ENCODE measurements at places on chromosomes 2 and 18.
A peak's percentile ranks its signal among the peaks of the same experiment; 100 is the strongest.

DNA sequence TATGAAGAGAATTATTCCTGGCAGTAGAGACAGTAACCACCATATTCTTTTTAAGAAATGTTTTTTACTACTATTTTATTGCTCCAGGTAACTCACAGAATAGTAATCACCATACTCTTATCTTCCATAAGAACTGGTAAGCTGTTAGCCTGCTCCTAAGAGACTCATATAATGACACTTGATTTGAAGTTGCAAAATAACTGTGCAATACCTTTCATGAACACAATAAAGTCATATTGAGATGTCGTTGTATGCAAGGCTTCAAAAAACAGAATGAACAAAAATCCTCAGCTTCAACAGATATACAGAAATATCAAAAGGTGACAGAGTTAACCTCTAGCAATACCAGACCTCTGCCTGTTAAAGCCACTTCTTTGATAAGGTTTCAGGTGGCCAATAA, 360.1 kb downstream of the NBAS start:
- DNase-seq, result peak; percentile 38

- DNase-seq, result no peak
These were observed 62.6 kb downstream of the ODC1 start for GRCh38 chr2:10385501-10385900.

DNA sequence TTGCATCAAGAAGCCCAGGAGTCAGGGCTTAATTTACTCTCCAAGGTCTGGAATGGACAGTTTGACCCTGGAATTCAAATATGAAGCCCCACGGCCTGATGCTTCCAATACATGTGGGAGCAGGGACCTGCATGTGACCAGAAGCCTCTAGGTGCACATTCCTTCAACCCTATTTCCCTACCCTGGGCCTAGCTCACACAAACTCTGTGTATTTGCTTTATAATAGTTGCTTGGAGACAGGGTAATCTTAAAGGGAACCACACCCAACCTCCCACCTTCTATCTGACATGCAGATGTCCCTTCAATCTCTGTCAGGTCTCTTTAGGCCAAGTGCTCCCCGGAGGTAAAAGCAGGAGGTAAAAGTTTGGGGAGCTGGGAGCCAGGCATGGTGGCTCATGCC, 55.4 kb upstream of the PPP1CB start:
- DNase-seq, result no peak

DNA sequence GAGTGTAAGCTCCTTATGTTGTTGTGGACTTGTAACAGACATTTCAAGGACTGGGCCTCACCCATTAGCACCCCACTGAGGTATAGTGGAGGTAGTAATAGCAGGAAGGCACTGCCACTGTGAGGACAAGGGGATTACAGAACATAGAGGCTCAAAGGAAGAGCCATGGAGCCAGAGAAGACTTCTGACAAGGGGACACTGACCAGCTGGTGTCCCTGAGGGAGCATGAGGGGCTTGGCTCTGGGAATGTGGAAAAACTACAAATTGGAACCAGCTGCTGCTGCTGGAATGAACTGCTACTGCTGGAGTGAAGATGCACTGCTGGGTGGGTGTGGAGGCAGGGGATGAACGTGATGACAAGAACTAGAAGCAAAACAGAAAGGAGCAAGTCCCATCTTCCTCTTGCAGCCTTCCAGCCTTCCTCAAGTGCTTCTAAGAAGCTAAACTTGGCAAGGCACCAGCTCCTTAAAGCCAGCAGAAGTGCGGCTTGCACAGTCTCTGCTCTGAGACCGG, 167.3 kb upstream of the NOSTRIN start:
- no peak for DNase-seq

- no peak for DNase-seq
These were observed 51.4 kb downstream of the CCDC141 start for GRCh38 chr2:178998539-178998938.

DNA sequence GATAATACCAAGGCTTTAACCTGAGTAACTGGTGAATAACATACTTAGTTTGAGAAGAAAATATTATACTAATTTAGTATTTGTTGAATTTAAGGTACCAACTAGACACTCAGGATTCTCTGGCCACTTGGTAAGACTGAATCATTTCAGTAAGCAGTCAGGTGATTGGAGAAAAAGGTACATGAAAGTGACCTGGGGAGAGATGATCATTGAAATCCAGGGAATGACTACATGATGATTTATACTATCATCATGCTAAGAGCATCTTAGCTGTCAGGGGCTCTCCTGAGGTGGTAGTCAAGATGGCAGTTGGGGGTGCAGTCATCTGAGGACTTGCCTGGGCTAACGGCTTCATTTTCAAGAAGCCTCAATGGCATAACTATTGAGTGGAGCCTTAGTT, 571.2 kb upstream of the ACVR2A start:
- DNase-seq, result no peak

- DNase-seq, result peak; percentile 32
These were observed 266.8 kb upstream of the CXCR4 start for GRCh38 chr2:136384531-136385303.

DNA sequence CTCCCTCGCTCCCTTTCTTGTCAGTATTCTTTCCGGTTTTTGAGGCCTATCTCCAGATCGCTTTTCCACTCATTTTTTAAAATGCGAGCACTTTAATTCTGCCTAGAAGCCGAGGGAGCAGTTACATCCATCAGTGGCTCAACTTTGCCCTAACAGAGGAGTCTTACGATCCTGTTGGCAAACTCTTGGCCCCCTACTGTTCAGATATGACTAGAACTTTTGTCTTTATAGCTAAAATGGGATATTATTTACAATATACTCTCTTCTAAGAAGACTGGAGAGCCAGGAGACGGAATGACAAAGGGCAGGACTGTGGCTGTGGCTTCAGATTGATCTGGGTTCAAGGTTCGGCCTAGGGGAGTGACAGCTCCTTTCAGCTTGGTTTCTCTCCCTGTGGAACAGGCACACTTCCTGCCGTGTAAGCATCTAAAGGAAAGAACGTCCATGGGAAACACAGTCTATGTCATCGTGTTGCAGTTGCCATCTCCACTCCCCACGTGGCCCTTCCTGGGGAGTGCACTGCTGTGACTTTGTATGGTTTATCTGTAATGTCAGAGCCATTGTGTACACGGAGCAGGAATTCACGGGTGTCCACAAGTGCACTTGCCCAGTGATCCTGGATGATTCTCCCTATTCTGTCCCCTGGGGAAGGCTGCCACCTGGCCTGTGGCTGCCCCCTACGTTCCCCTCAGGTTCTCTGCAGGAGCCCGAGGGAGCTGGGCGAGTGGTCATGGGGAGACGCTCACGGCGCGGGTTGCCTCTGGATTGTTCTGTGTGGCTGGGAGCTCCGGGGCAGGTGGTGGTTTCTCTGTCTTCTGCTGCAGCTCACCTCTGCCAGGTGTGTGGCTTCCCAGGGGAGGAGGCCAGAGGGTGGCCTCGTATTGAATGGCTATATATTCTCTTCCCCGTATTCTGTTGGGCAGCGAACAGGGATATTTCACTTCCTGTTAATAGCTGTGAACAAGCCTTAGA, 222.0 kb downstream of the LDLRAD4 start:
- DNase-seq, result no peak

- no peak for DNase-seq
These were observed 25.9 kb upstream of the SGPP2 start for GRCh38 chr2:222398446-222398885.

- DNase-seq, result no peak
These were observed 46.2 kb downstream of the ARMC9 start for GRCh38 chr2:231244382-231245248.

- peak; percentile 11 for DNase-seq
These were observed 55.1 kb downstream of the MAP3K20 start for GRCh38 chr2:173130496-173131465.

GRCh38 chr2:86439879-86440630, 1.1 kb upstream of the KDM3A start:
- peak; percentile 37 for DNase-seq

GRCh38 chr18:7221424-7222155, 9.3 kb upstream of the LRRC30 start:
- peak; percentile 40 for DNase-seq

DNA sequence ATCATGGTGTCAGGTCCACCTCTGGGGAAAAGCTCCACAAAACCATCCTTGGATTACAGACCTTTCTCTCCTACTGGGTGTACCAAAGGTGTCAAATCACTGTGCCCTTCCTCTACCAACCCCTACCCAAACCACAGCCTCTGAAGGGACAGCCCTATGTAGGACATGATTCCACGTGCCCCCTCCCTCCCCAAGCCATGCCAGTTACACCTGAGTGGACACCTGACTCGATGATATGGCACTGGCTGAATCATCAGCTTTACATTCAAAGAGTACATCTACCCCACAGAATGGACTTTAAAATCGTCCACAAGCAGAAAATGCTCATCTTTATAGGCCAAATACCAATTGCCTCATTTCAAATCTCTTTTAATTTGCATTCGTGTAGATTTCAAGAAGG, 26.0 kb downstream of the TRABD2A start:
- DNase-seq, result no peak

DNA sequence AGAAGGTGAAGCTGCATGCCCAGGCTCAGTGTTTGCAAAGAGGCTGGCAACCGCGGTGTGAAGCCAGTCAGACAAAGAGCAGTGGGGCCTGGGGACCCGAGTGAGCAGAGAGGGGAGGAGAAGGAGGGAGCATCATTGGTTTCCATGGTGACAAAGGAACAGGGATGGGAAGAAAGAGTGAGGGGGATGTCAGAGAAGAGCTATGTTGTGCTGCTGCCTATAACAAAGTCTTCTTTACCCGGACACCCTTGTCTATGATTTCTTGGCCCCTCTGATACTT, 14.5 kb downstream of the TMEM247 start:
- no peak for DNase-seq

GRCh38 chr2:197891897-197892442, 87.6 kb downstream of the PLCL1 start:
- DNase-seq, result no peak

DNA sequence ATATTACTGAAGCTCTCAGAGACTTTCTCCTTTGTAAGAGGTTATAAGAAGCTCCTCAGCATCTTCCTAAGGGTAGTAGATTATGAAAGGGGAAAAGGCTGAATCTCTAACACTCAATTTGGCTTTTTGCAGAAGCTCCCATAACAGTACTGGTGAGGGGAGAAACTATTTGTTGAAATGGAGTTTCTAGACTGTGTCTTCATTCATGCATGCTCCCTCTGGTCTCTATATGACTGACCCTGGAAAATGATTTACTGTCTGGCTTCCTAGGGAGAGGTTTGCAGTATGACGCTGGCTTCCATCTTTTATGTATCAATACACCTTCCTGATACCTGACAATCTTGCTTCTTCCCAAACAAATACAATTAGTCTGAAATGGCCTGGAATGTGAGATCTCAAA, 63.9 kb downstream of the LDAH start:
- no peak for DNase-seq

GRCh38 chr2:60213865-60214625, 339.4 kb downstream of the BCL11A start:
- DNase-seq, result no peak

DNA sequence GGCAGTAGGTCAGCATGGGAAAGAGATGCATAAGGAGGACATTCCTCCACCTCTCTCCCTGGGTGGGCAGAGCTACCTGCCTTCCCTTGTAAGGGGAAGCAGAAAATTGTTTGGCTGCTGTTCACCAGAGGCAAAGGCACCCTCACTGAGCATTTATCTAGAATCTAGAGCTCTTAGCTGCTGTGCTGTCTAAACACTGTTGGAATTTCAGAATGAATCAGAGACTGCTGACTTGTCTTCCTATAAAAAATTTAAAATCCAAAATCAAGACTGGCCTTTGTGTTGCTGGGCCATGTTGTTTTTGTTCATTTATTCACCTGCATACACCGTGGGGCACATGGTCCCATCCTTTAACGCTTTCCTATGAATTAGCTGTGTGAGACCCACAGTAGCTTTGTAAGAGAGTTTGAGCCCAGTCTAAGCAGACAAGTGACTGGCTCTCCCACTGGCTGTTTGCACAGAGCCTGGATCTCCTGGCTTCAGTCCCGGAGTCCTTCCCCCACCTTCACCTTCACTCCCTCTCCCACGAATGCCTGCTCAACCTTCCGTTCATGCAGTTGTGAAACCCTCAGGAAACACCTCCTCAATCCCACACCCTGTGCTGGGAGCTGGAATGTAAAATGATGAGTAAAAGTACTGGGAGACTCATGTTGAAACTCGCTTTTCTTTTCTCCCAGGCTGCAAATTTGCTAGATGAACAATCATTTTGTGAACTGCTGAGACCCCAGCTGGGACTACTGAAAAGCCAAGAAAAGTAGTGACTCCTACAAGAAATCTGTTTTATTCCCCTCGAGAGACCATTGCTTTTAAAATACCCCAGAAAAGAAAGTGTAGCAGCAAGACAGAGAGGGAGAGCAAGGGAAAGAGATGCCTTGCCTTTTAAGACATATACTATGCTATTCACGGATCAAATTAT, 76.2 kb downstream of the FAM168B start:
- no peak for DNase-seq

GRCh38 chr2:107936433-107937359, 49.6 kb upstream of the SLC5A7 start:
- DNase-seq, result peak; percentile 42

GRCh38 chr2:234422981-234423431, 73.9 kb downstream of the ARL4C start:
- DNase-seq, result no peak

GRCh38 chr2:120320318-120320851, 25.6 kb upstream of the INHBB start:
- DNase-seq, result no peak

DNA sequence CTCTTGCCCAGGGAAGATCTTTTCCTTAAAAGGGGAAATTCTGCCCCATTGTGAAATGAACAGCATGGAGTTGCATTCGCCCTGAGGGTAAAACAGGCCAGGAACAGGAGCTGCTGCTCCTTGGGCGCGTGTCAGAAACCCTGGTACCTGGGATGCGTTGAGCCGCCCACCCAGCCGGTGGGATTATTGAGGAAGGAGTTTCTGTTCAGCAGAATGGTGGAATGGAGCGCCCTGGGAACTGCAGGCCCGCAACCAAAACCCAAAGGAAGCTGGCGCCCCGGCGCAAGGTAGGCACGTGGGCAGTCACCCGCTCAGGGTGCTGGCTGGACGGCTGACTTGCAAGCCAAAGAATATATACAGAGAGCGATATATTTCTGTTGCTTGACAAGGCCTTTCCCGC, 73.5 kb downstream of the MTCL1 start:
- DNase-seq, result no peak

DNA sequence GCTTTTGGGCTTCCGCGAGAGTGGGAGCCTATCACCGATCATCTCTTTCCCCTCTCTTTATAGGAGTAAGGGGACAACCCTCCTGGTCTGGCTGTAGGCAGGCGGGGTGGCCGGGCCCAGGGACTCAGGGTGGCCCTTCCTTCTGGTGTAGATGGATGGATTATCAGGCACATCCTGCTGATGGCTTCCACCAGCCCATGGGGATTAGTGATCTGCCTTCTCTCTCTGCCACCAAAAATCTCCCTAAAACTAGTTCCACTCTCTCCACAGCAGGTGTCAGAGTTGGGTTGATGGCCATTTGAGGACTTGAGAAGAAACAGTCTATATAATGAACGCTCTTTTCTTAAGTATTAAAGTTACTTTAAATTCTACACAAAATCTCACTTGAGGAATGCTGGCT, 37.4 kb downstream of the NCK2 start:
- DNase-seq, result no peak

All from erythroblast (primary cell).